Stimulated activated CD8-positive, alpha-beta memory T cell treated with anti-CD3 and anti-CD28 coated beads, Interleukin-15, amount 100 ng/mL, for 24 hours (primary cell): ENCODE measurements at places on chromosomes 7 and 10.
A peak's percentile ranks its signal among the peaks of the same experiment; 100 is the strongest.

GRCh38 chr7:70317356-70317755 lies 719.1 kb downstream of the AUTS2 start:
- DNase-seq: no peak

GRCh38 chr10:3665316-3665908 lies 119.6 kb downstream of the KLF6 start:
- no peak for DNase-seq

GRCh38 chr10:34333513-34333912 lies 481.6 kb downstream of the PARD3 start:
- no peak for DNase-seq

DNA sequence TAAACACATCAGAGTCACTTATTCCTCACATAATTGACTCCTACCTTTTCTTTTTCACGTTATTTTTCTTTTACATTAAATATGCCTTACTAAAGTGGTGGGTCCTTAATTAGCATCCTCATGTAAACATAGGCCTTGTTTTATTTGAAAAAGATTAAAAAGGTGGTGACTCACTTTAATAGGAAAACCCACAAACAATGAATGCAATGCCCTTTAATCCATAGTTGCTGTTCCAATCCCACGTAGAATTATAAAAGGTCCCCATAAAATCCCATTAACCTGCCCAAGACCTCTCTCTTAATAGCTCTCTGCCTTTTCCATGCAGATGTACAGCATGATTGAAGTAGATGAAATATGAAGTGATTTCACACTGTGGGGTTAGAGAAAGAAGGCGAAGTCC lies 32.2 kb downstream of the SLC16A12 start:
- no peak for DNase-seq

DNA sequence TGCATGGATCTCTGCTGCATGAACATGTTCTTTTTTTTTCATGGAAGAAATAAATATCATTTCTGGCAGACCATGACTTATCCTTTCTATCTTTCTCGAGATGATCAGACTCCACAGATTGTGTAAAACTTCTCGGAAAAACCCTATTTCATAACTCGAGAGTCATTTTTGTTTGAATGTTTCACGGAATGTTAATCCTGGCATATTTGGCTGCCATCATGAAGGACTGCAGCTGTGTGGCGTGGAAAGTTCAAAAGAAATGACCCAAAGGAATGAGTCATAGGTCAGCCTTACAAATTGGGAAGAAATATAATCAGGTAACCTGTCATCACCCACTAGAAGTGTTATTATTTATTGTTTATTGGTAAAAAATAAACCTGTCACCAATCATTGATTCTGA lies 566.8 kb downstream of the SDK1 start:
- DNase-seq: no peak

DNA sequence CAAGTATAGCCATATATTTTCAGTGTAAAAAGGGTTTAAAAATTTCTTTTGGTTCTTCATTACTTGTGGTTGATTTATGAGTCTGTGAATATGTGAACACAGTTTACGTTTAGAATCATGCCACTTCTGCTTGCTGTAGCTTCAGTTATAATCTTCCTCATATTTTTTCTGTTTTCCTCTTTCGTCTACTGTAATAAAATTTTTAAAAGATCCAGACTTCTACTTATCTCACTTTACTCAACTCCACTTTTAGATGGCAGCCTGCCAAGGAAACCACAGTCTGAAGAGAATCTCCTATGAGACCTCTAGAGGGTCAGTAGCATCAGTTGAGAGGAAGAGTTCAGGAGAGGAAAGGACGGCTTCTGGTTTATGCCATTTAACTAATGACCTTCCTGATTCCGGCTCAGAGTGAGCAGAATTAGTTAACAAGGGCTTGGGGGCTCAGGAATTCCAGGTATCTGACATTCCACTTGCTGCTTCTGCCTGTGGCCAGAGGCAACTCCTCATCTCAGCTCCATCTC lies 21.4 kb downstream of the CREB5 start:
- no peak for DNase-seq

- no peak for DNase-seq
These were observed 231.9 kb upstream of the HABP2 start for GRCh38 chr10:113320987-113321386.

DNA sequence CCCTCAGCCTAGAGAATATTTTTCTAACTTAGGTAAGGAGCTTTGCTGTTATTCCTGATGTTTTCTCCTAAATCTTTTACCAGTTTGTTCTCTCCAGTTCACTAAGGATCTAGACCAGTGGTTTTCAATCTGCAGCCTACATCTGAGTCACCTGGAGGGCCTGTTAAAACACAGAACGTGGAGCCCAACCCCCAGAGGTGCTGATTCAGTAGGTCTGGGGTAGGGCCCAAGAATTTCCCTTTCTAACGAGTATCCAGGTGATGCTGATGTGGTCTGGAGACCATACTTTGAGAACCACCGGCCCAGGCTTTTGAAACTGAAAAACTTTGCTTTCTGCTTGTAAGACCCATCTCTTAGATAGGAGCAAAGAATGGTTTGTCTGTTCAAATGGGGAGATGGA lies 51.2 kb upstream of the KMT2E start:
- DNase-seq: no peak

GRCh38 chr10:12929381-12929780 lies 72.1 kb downstream of the CCDC3 start:
- DNase-seq: no peak

- DNase-seq: no peak
These were observed 72.0 kb downstream of the GOLGA7B start for GRCh38 chr10:97921581-97922021.

- DNase-seq: no peak
These were observed 83.7 kb downstream of the KIF20B start for GRCh38 chr10:89785095-89785494.

GRCh38 chr10:24324651-24325050 lies 115.7 kb downstream of the KIAA1217 start:
- DNase-seq: no peak

DNA sequence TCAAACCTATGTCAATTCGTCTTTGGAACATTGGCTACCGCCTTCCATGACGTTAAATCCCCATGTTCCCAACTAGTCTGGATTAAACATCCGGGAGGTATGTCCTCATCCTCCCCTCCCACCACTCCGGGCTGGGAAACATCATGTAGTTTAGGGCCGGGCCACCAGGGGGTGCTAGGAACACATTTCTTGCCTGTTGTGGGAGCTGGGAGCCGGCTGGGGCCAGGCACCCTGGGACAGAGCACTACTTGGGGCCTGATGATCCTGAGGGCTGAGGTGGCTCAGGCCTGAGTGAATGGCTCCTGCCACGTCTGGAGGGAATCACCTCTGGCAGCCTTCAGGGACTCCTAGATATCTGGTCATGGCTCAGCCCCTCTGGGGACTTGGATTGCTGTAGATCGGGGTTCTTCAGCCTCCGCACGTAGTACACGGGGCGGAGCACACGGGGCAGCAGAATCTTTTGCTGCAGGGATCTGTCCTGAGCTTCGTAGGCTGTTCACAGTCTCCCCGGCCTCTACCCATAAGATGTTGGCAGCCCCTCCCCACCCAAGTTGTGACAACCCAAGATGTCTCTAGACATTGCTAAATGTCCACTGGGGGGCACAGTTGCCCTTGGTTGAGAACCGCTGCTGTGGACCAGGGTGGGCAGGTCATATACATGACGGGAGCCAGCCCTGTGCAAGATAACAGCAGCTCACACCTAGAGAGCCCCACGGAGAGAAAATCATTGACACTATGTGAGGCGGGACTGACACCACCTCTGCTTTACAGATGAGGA lies 141.2 kb upstream of the ZNF716 start:
- no peak for DNase-seq

- no peak for DNase-seq
These were observed 100.8 kb downstream of the EBF3 start for GRCh38 chr10:129863201-129863663.

GRCh38 chr10:23439452-23439960 lies 631 bp downstream of the OTUD1 start:
- peak; percentile 17 for DNase-seq

DNA sequence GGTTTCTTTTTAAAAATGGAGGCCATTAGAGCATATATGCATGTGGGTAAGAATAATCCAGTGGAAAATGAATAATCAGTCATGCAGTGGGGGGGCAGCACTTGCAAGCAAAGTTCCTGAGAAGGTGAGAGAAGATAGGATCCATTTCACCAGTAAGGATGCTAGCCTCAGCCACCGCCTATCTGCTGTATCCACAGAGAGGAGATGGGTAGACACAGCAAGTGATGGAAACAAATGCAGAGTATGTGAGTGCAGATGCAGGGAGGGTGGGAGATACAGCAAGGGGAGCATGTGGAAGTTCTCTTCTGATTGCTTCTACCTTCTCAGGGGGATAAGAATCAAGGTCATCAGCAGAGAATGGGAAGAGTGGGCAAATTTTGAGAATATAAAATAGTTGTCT lies 171.4 kb upstream of the PDE1C start:
- no peak for DNase-seq

- no peak for DNase-seq
These were observed 100.4 kb downstream of the TAX1BP1 start for GRCh38 chr7:27840313-27840712.

GRCh38 chr10:78706726-78707540 lies 361.8 kb upstream of the ZMIZ1 start:
- DNase-seq: no peak

- DNase-seq: no peak
These were observed 18.3 kb downstream of the FZD9 start for GRCh38 chr7:73451780-73452398.

DNA sequence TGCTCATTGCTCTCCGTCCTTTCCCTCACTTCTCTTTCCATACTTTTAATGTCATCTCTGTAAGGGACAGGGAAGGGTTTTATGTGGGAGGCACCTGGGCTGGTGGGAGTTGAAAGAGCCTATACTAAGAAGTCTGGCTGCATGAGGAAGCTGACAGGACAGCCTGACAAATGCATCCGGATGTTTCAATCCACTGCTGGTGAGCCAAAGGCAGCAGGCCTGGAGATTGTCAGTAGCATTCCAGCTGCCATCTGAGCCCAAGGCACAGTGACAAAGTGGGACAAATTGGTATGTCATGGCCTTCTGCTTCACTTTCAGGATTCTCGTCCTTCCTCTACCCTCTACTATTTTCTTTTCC lies 218.4 kb downstream of the STK31 start:
- no peak for DNase-seq

GRCh38 chr10:77597560-77597959 lies 40.0 kb downstream of the KCNMA1 start:
- DNase-seq: no peak
